ENCODE measurements at places on chromosomes 5 and 9. TPM values are rescaled to one million over a fixed set of nuclear protein-coding genes. Genes with fewer than 3 reads are reported as not detected.

GRCh38 chr5:168424594-168425323, 61.5 kb upstream of the RARS1 start:
- no peak for DNase-seq

- DNase-seq = no peak
Observed at GRCh38 chr9:94153905-94154304, 69.6 kb downstream of the PTPDC1 start.

GRCh38 chr5:88948746-88949600, 66.0 kb upstream of the MEF2C start:
- DNase-seq = no peak

CRB2 gene
- not detected for total RNA-seq

DNA sequence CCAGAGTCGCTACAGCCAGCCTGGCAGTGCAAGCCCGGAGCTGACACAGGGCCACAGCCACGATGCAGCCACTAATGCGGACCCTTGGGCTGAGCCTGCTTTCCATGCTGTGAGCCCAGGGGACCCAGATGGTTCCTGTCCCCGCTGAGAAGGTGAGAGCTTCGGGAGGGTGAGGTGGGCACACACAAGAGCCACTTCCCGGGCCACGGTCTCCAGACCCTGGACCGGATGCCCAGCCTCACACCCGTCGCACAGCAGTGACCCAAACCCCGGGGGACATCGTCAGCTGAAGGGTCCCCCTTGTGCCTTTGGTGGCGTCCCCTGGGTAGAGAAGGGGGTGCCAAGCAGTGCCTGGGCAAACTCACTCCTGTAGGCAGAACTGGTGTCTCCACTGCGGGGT, 13.4 kb downstream of the PAEP start:
- no peak for DNase-seq

- no peak for DNase-seq
Observed at GRCh38 chr5:25362799-25363198, 718.0 kb upstream of the CDH10 start.

GRCh38 chr9:136997830-136998234, 1.5 kb upstream of the CLIC3 start:
- DNase-seq = no peak

DNA sequence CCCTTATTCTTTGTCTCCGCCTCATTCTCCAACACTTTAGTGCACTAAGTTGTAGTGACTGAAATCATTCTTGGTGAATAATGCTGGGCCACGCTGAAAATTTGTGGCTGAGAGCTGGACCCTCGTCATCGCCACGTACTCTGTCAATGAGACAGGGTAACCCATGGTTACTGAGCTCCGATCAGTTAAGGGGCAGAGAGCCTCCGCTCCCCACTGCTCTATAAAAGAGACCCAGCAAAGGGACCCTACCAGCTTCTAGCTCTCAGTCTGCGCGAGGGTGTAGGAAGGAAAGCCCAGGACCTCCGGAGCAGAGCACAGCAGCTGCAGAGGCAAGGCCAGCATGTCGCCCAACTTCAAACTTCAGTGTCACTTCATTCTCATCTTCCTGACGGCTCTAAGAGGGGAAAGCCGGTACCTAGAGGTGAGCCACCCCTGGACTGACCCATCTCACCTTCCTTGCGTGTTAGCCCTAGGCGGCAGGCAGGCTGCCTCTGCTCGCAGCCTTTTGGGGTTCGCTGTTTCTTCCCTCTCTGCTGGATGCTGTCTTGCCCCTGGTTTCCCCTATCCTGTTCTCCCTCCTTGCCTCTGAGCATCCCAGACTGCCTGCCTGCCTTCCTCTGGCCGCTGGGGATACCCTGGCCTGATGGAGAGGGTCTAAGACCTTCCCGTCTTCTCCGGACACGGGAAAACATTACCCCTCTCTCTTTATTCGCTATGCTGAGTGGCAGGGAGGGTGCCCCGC, at the start of gene CRHBP:
TSS of gene CRHBP (plus strand) at position 251 of the 742 bp plus-strand sequence. CDS start at position 341, 90 bp downstream.
- no peak for DNase-seq

- no peak for DNase-seq
Observed at GRCh38 chr5:167923396-167923795, 368.0 kb upstream of the WWC1 start.

SPOCK1 gene
- total RNA-seq = not detected

- no peak for DNase-seq
Observed at GRCh38 chr9:131216806-131217205, 59.5 kb downstream of the FAM78A start.

GRCh38 chr9:130107234-130107861, 53.6 kb downstream of the GPR107 start:
- DNase-seq = peak; percentile 87

DNA sequence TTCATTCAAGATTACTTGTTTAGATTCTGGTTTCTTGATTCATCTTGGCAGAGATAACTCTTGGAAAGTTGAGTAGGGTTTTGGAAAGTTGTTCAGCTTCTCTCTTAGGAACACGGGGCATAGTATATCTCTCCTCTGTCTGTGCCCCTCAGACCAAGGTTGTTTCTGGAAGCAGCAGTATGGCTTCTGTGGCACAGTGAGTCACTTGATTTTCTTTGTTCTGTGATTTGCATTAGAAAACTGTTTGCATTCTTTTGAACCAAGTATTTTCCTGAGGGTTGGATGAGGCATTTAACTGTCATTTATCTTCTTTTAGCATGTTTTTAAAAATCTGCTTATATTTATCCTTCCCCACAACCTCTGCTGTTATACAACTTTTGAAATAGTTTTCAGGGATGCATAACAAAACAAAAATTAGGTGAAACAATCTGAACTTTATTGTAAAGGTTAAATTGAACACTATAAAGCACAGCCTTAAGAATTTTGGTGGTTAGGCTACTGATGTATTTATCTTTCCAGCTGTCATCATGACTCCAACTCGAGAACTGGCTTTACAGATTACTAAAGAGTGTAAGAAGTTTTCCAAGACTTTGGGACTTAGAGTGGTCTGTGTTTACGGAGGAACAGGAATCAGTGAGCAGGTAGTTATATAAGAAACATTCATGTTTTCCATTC, 26.5 kb downstream of the DDX46 start:
- DNase-seq = no peak

DNA sequence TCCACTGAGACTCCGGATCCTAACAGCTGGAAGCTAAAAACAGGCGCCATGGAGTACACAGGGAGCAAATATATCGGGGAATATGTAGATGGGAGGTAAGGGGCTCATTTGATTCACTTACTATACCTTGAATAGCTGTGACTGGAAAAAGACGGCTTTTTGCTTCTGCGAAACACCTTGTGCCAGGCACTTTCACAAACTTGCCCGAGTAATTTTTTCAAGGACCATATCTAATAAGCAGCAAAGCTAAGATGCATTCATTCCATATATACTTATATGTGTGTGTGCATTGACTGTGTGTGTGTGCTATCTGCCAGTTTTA, 178 bp downstream of the MORN5 start:
- no peak for DNase-seq

GRCh38 chr9:118643118-118643517, 726.1 kb downstream of the BRINP1 start:
- DNase-seq = no peak

GRCh38 chr5:157714596-157714864, 16.7 kb upstream of the THG1L start:
- DNase-seq = no peak

ANKRD18B gene
- total RNA-seq = not detected

CCL27 gene
- total RNA-seq = 0.43 TPM

- DNase-seq = no peak
Observed at GRCh38 chr5:176387384-176387925, 943 bp downstream of the NOP16 start.

DNA sequence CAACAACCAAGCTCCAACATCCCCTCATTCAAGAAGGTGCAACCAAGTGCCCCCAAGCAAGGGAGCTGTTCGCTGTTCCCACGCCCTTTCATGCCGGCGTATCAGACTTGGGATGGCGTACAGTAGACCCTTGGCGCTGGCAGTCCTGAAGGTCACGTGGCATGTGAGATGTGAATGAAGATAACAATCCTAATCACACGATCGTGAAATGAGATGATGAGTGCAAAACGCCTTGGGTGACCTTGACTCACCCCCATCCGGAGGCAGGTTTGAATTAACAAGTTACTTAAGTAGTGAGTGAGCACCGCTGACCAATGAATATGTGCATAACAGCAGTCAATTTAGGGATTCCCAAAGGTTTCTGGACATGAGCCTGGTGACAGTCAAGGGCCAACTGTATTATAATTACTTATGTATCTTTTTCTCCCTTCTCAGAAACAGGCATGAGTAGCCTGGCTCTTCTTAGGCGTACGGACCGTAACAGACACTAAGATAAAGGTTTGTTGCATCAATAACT, 150.2 kb downstream of the TTLL11 start:
- DNase-seq = no peak

DNA sequence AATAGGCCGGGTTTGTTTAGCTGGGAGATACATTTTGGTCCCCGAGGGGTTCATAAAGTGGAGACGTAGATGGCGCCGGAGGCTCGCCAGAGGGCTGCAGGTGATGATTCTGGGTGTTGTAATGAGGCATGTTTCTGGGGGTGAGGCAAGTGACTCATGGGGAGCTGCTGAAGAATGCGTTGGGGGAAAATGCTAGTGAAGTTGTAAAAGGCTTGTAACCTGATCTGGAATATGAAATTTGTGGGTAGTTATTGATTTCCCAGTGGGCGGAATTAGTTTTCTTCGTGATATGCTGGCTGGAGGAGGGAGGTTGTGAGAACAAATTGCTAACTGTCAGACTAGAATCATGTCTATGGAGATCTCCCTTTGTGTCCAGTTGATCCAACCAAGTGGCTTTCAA, 158.3 kb downstream of the DOCK2 start:
- DNase-seq = no peak

DNA sequence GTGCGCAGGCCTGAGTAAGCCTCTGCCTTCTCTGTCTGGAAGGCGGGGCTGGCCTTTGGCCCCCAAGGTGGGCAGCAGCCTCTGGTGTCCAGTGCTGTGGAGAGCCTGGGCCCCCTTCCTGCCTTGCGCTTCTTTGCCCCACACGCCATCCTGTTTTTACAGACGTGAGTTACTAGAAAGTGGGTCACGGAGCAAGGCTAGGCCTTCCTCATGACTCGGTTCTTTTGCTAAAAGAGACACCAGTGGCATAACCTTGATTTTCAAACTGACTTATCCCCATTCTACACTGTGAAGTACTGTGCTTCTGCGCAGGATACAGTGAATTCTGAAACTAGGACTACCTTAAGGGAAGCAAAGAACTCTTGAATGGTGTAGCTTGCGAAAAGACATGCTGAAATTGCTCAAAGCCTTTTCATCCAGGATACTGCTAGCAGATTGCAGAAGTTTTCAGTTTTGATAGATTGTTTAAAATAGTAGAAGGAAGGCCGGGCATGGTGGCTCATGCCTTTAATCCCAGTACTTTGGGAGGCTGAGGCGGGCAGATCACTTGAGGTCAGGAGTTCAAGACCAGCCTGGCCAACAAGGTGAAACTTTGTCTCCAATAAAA, 7.2 kb downstream of the ROPN1L start:
- DNase-seq = no peak

CARD6 gene
- 0.84 TPM for total RNA-seq

DNA sequence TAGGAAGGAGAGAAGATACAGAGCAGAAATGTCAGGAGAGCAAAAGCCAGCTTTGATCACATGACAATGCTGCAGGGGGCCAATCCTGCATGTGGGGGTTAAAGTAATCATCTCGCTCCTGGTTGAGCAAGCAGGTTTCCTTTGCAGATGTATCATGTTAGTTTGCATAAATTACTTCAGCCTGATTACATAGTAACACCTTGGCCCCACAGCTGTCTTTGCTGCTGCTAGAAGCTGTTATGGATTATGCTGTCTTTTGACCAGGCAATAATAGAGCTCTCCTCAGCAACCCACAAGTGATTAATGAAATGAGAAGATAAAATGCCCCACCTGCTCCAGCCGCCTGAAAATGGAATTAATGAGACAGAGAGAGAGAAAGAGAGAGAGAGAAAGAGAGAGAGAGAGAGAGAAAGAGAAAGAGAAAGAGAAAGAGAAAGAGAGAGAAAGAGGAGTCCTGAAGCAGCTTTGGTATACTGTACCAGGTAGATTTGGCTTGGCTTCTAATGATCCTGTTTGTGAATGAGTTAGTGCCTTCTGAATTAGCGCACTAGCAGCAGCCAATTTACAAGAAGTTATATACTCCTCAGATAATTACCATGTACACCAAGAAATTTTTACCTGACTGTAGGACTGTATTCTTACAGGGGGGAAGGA, 174.3 kb upstream of the RORB start:
- DNase-seq = no peak

GRCh38 chr5:133336121-133336968, 276.0 kb downstream of the FSTL4 start:
- DNase-seq = no peak

DNA sequence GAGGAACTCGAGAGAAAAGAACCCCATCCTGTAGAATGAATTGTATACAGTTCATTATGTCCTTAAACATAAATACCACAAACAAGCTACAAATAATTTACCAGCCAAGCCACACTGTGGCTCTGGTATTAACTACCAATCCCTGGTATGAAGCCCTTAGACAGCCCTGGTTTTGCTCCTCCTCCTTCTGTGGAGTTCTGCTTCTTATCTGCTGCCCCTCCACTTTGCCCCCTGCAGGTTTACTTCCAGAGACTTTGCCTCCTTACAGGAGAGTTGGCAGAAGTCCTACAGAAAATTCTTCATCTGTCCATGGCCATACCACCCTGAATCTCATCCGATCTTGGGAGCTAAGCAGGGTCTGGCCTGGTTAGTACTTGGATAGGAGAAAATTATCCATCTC, 219.8 kb downstream of the ACTL7B start:
- DNase-seq = no peak

SCGB3A2 gene
- total RNA-seq = not detected

COL23A1 gene
- not detected for total RNA-seq

CBY3 gene
- 0.51 TPM for total RNA-seq

- no peak for DNase-seq
Observed at GRCh38 chr9:135791431-135792267, 89.7 kb downstream of the KCNT1 start.

DNA sequence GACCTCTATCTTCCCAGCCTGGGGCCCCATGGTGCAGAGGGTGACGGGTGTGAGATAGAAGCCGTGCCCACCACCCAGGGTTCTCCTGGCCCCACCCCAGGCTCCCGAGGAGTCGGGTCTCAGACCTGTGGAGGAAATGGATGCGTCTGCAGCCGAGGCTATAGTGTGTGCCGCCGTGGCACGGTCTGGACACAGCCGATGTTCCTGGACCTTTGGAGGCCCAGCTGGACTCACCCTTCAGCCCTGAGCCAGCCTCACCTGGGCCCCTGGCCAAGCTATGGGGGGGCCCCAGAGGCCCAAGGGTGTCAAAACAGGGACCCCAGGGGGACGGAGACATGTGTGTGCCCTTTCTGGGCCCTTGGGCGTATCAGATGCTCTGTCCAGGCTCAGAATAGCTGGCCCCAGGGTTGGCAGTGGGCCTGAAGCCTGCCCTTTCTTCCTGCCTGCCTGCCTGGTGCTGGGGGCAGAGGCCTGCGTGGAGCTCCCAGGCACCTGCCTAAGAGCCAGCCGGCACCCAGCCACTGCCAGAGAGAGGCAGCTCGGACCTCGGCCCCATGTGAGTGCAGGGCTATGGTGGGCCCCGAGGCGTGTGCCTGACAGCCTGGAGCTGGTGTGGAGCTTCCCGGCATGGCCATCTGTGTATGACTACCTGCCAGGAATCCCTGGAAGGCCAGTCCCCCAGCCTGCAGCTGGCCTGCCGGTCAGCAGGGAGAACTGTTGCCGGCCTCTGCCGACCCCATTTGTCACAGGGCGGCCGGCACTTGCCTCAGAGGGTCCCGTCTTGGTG, 41.8 kb downstream of the KCNT1 start:
- no peak for DNase-seq

GRCh38 chr5:159442206-159442850, 112.0 kb upstream of the IL12B start:
- no peak for DNase-seq

COMMD10 gene
- 19.6 TPM for total RNA-seq
